ENCODE measurements at places on chromosomes 13 and 19.

DNA sequence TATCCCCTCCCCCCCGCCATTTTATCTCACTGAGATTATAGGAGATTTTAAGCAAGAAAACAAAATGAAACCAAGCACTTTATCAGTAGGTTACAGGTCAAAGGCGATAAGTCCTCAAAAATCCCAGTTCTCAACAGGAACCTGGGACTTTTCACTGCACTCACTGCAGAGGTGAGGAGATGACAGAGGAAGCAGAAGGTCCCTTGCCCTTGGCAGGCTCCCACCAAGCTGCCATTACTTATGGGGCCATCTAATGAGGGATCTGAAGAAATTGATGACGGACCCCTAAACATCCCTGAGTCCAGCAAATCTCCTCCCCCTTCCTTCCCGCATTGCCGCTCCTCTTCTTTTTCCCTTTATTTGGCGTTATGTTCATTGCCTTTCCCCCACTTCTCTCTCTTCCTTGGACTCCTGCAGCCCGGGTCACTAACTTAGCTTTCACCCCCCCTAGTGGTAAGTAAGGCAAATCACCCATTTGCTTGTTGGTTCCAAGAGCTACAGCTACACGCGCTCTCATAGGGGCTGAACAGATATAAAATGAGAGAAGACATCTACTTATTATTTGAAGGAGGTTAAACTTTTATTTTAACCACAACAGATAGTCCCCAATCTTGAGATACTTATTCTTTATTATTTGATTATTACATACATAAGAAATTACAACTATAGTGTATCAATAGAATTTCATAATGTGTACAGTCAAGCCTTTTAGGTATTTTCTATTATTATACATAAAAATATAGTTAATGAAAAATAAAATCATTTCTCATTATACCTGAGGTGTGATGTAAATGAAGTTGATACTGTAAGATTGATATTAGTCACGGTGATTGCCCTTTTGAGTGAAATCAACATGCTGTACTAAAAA, 52.0 kb upstream of the ARGLU1 start:
- no peak for DNase-seq

- DNase-seq: no peak
These were observed 2.9 kb upstream of the ZNF134 start for GRCh38 chr19:57611113-57611512.

DNA sequence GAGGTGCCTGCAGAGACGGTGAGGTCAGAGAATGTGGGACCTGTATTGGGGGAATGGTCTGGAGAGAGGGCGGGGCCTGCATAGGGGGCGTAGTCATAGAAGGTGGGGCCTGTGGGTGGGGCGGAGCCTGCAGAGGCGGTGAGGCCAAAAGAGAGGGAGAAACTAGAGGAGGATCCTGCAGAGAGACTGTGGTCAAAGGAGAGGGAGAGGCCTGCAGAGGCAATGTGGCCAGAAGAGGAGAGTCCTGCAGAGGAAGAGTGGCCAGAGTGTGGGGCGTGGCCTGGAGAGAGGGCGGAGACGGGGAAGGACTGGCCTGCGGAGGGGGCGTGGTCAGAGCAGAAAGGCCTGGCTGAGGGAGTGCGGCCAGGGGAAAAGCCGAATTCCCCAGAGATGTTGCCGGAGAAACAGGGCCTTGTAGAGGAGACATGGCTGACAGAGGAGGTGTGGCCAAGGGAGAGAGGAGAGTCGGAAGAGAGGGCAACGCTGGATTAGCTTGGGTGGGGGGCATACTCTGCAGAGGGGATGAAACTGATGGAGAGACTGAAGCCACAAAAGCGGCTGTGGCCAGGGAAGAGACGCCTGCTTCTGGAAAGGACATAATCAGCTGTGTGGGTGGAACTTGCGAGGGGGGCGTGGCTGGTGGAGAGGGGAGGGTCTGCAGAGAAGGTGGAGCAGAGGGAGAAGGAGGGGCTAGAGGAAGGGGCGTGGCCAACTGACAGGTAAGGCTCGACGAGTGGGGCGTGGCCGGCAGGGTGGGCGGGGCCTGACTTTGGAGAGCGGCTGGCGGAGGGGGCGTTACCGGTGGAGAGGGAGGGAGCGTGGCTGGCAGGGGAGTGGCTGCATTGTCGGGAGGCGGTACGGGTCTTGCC, 2.5 kb downstream of the PRR36 start:
- DNase-seq: peak; percentile 60

GRCh38 chr19:18809149-18809868, 18.2 kb upstream of the COMP start:
- no peak for DNase-seq

DNA sequence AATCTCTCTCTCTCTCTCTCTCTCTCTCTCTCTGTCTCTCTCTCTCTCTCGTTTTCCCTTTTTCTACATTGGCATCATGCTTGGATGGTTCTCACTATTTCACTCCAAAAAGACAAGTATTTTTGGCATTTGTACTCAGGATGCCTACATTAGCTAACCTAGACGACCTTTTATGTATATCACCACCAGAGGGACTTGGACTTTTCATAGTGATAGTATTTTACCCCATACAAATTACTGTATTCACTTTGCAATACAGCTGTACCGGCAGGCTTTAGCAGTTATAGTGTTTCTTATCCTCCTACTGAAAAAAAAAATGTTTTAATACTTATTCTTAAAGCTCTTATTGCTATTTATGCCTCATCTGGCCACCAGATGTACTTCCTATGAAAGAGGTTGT, 687.2 kb upstream of the KLHL1 start:
- DNase-seq: no peak

DNA sequence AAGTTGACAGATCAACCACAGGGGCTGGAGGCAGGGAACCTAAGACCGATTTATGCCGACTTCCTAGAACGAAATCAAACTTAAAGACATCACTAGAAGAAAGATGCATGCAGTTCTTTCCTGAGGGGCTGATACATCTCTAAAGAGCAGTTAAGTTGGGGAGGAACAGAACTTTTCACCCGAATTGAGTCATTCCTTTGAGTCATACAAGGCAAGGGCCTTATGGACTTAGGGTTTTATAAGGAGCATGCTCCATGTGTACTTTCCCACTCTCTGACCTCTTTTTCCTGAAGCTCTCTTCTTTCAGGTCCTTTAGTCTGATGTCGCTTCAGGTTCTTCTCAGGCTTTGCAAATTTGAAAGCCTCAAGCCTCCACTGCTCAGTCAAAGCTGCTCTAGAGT, 7.9 kb upstream of the FBXL3 start:
- no peak for DNase-seq
